ENCODE measurements at places on chromosomes 3 and 15. TPM values are rescaled to one million over a fixed set of nuclear protein-coding genes. Genes with fewer than 3 reads are reported as not detected.
A peak's percentile ranks its signal among the peaks of the same experiment; 100 is the strongest.

Gene ARID3B
- 30.8 TPM for polyA plus RNA-seq

Gene TIPIN
- polyA plus RNA-seq, result 62.8 TPM

Gene SOX14
- polyA plus RNA-seq, result not detected

Gene SNX33
- 0.36 TPM for polyA plus RNA-seq

Gene ISLR2
- 0.48 TPM for polyA plus RNA-seq

Gene EIF4G1
- polyA plus RNA-seq, result 283 TPM

Gene ONECUT1
- not detected for polyA plus RNA-seq

Gene FETUB
- polyA plus RNA-seq, result not detected

Gene RYR3
- polyA plus RNA-seq, result 0.20 TPM

Gene CCR3
- polyA plus RNA-seq, result 0.13 TPM

Gene MUC20
- polyA plus RNA-seq, result not detected

Gene CD200R1
- polyA plus RNA-seq, result 0.31 TPM

Gene IMP3
- 217 TPM for polyA plus RNA-seq

GRCh38 chr3:133820889-133821675 lies 15.5 kb downstream of the SRPRB start:
- DNase-seq, result no peak

GRCh38 chr3:2206536-2206935 lies 107.9 kb downstream of the CNTN4 start:
- DNase-seq, result no peak

DNA sequence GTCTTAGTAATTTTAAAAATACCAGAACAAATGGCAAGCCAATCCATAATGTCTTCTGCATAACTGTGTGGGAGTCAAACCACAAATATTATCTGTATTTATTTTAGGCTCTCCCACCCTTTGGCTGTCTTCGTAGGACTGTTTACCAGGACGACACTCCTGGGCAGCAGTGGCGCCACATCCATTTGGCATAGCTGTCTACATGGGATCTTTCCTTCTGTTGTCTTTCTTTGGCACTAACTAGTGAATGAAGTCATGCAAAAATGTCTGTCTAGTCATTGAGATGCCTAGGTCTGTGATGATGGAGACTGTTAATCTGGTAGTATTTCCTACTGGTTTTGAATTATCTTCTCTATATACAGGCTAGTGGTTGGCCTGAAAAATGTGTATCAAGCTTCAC lies 54.0 kb upstream of the CHMP2B start:
- no peak for DNase-seq

- DNase-seq, result no peak
Observed at GRCh38 chr3:188432802-188433520, 279.0 kb downstream of the LPP start.

- no peak for DNase-seq
Observed at GRCh38 chr3:153903430-153903829, 217.8 kb upstream of the ARHGEF26 start.

GRCh38 chr3:71244826-71245488 lies 338.6 kb downstream of the FOXP1 start:
- no peak for DNase-seq

GRCh38 chr3:123658852-123659206 lies 74.0 kb upstream of the HACD2 start:
- no peak for DNase-seq

GRCh38 chr15:78982736-78983135 lies 37.9 kb upstream of the CTSH start:
- no peak for DNase-seq

GRCh38 chr3:124063197-124063909 lies 71.4 kb upstream of the ROPN1 start:
- DNase-seq, result no peak

DNA sequence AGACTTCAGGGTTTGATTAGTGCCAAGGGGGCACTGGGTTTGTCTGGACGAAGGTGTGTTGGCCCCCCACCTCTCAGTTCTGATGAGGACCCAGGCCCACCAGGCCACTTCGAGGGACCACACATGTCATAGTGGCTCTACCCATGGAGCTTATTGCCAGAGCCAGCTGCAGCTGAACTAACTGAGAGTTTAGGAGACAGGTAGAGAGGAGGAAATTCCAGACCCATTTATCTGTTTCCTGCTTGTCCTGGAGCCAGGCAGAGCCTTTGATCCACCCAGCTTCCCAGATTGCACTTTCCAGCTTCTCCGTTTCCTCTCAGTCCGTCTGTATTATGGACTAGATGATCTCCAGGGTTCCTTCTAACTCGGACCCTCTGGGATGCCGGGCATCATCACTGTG lies 20.9 kb downstream of the SLC24A1 start:
- DNase-seq, result no peak

GRCh38 chr3:107345822-107346405 lies 31.3 kb upstream of the CCDC54 start:
- no peak for DNase-seq

DNA sequence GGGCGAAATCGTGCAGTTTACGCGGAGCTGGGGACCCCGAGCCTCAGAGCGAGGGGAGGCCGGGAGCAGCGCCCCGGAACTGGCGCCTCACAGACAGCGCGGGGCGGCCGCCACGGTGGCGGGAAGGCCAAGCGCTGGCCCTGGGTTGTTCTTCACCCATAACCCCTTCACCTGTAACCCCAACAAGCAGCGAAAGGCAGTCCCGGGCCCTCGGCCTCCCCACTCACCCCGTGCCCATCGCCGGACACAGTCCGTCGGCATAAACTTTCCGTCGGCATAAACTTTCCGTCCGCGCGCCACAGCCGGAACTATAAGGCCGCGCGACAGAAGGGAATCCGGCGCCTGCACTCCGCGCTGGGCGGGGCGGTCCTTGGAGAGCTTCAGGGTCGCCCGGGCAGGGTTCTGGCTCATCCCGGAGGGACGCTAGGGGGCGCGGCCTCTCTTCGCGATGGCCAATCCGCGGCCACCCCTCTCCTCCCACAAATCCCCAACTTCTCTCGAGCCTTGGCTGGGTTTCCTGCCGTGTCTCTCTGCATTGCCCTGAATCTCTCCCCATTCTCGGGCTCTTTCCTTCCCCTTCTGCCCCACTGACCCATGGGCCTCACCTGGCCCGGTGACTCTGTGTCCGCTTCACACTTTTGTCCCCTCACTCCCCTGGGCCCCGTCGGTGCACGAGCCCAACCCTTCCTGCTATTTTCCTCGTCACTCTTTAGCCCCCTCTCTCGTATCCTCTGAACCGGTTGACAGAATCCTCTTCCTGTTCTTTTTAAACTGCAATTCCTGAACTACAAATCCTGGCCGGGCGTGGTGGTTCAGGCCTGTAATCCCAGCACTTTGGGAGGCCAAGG lies at the start of gene INTS14:
TSS of gene INTS14 (minus strand) at position 261 of the 848 bp plus-strand sequence. CDS start 3,751 bp downstream, outside the sequence.
- peak; percentile 67 for DNase-seq

DNA sequence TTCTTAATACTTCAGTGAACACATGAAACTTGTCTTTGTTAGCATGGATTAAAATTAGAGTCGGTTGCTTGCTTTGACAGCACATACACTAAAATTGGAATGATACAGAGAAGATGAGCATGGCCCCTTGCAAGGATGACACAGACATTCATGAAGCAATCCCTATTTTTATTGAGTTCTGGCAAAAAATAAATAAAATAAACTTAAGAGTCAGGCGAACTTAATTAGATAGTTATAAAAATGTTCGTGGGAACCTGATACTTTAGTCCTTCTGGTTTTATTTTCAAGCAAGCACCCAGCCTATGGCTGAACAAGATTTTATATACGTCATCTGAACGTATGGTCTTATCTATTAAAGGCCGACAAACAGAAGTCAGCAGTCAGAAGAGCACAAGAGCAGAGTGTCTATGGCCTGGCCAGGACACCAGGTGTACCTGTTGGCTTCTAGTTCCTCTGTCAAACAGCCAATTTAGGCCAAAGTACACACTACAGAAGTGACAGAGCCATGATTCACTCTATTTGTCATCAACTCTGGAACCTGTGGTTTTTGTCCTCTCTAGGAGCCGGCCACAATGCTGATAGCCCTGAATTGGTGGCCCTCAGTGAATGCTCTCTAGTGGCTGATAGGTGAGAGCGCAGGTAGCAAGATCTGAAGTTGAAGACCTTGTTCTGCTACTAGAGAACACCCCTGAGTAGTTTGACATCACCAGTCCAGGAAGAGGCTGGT lies 64.3 kb downstream of the LEO1 start:
- no peak for DNase-seq

DNA sequence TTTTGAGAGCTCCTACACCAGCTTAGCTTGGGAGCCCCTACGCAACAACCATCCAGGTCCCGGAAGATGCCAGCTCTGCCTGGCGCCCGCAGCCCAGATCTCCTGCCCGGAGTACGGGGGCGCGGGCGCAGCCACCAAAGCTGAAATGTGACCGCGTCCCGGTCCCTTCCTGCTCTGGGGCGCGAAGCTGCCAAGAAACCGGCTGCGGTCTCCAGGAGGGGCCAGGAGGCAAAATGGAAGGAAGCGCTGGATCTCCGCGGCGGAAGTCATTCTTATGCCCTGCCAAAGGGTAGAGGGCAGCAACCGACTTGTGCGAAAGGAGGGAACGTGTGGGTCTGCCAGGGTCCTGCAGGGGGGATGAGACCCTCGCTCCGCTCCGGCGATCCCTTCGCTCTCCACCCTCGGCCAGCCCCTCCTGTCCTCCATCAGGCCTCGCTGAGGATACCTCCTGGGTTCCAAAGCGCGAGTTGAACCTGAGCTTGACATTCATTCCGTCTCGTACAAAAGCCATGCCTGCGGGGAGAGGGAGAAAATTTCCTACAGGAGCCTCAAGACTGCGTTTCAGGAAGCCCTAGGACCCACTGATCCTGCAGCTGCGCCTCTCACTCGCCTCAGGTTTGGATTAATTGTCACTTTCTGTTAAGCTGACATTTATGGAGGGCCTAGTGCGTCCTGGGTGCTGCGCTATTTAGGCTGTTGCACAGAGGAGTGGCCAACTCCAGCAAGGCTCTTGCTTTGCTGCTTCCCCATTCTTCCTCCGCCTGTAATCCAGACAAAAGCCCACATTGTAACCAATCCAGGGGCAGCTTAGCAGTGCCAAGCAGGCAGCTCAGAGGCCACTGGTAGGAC lies 98.3 kb upstream of the VGLL3 start:
- no peak for DNase-seq

- DNase-seq, result no peak
Observed at GRCh38 chr15:54089776-54090175, 111.5 kb downstream of the UNC13C start.

GRCh38 chr15:40936709-40937666 lies 7.8 kb downstream of the DLL4 start:
- DNase-seq, result no peak

- DNase-seq, result no peak
Observed at GRCh38 chr3:32276279-32276841, 37.9 kb downstream of the CMTM8 start.

- DNase-seq, result no peak
Observed at GRCh38 chr3:81245501-81245900, 515.9 kb downstream of the GBE1 start.

DNA sequence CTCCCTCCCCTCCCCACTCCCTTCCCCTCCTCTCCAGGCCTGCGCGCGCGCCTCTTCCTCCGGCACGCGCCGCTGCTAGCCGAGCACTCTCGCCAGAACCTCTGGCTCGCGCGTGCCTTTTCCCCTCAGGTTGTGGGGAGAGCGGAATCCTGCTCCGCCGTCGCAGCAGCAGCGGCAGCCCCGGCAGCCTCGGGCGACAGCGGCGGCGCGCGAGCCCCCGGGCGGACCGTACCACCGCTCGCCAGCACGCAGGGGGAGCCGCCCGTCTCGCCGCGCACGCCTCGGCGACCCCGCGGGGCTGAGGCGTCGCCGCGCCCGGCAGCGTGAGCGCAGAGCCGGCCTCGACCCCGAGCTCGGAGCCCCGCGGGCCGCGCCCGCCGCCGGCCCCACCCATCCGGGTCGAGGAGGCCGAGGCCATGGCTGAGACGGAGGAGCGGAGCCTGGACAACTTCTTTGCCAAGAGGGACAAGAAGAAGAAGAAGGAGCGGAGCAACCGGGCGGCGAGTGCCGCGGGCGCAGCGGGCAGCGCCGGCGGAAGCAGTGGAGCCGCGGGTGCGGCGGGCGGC lies at the start of gene CDV3:
TSS of gene CDV3 (plus strand) at position 58 of the 566 bp plus-strand sequence. CDS start at position 417, 359 bp downstream.
- DNase-seq, result no peak

GRCh38 chr3:57194641-57195040 lies 5.1 kb downstream of the HESX1 start:
- no peak for DNase-seq

- no peak for DNase-seq
Observed at GRCh38 chr3:45795509-45795881, 841 bp downstream of the SLC6A20 start.

- DNase-seq, result no peak
Observed at GRCh38 chr15:70234256-70234905, 136.7 kb upstream of the TLE3 start.

DNA sequence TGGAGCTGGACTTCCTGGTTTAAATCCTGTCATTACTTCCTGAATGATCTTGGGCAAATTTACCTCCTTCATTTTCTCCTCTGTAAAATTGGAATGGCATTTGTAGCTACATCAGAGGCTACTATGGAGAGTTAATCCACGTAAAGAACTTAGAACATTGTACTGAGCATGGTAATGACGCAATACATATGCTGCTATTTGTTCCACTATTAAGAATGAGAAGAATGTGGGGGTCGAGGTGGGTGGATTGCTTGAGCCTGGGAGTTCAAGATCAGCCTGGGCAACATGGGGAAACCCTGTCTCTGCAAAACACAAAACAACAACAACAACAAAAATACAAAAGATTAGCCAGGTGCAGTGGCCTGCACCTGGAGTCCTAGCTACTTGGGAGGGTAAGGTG lies 250.6 kb downstream of the RYR3 start:
- no peak for DNase-seq

DNA sequence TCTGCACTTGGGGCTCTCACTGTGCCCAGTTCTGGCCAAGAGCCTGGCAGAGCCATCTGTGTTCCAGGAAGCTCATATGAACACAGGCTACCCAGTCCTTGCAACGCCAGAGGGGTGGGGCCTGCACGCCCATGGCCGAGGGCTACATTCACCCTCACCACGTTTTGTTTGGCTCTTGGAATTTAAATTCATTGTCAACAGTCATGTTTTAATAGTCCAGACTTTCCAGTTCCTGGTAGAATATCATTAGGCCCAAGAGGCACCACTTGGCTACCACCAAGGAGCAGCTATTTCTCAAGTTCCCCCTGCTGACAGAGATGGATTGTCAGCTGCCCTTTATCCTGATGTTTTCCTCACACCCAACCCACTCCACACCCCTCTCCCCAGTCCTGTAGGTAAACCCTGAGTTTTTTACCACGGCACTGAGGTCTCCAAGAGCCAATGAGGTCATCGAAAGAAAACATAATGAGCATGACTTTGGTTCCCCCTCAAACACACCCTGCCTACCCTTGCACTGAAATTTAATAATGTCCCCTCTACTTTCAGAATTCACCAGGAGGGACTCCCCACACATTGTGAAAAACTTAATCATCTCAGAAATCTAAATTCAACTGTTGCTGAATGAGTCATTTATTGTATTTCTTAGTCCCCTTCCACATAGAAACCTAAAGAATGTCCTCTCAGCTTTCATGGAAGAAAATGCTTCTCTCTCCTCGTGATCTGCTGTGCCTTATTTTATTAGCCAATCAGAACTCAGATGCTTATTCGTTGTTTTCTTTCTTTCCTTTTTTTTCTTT lies 125.1 kb downstream of the SHQ1 start:
- peak; percentile 35 for DNase-seq

GRCh38 chr3:144264794-144265193 lies 293.2 kb downstream of the DIPK2A start:
- DNase-seq, result no peak

- no peak for DNase-seq
Observed at GRCh38 chr3:31978553-31978952, 2.5 kb downstream of the OSBPL10 start.
